ENCODE measurements at places on chromosomes 3 and 15.

DNA sequence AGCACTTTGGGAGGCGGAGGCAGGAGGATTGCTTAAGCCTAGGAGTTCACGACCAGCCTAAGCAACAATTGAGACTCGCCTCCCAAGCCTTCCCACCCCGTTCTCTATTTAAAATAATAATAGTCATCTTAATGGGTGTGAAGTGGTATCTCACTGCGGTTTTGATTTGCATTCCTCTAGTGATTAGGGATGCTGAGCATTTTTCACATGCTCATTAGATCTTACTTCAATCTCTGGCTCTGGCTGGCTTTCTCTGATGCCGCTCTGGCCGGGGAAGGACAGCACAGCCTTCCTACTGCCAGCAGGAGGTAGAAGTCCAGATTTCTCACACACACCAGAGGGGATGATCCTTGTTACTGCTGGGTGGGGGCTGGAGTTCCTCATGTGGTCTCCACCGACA, 7.4 kb upstream of the EIF4A2 start:
- DNase-seq = no peak

GRCh38 chr15:83980637-83981036, 254.9 kb upstream of the GOLGA6L4 start:
- DNase-seq = no peak

DNA sequence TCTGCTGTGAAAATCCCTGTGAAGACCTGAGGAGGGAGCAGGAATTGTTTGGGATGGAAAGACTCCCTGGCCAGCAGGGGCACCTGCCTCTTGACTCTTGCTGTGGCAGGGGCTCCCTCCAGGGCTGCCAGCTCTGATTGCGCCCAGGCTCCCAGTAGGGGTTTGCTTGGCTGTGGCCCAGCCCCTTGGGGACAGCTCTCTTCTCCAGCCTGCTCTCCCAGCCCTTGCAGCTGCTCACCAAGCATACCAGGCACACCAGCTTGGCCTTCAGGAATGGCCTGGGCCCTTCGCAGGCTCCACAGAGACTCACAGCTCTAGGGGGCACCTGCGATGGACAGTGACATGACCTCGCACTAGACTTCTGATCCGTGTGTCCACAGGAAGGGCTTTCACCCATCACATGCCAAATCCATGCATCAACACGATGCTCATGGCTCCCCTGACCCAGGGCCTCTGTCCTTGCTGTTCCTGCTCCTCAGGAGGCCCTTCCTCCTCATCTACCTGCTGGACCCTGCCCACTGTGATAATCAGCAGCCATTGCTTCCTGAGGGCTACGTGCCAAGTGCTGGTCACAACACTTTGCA, 61.8 kb downstream of the SCN5A start:
- no peak for DNase-seq

- DNase-seq = no peak
These were observed 907.4 kb downstream of the NTRK3 start for GRCh38 chr15:87349181-87349580.

- peak; percentile 5 for DNase-seq
These were observed at the start of gene DZIP1L for GRCh38 chr3:138114988-138115971. Gene DZIP1L, minus strand, starts transcription at chr3:138115608. Its CDS starts 11,637 bp downstream, at chr3:138103971.

- no peak for DNase-seq
These were observed 33.4 kb downstream of the PRKCD start for GRCh38 chr3:53194210-53195065.

GRCh38 chr15:75350601-75351361, 3.9 kb downstream of the NEIL1 start:
- peak; percentile 49 for DNase-seq

DNA sequence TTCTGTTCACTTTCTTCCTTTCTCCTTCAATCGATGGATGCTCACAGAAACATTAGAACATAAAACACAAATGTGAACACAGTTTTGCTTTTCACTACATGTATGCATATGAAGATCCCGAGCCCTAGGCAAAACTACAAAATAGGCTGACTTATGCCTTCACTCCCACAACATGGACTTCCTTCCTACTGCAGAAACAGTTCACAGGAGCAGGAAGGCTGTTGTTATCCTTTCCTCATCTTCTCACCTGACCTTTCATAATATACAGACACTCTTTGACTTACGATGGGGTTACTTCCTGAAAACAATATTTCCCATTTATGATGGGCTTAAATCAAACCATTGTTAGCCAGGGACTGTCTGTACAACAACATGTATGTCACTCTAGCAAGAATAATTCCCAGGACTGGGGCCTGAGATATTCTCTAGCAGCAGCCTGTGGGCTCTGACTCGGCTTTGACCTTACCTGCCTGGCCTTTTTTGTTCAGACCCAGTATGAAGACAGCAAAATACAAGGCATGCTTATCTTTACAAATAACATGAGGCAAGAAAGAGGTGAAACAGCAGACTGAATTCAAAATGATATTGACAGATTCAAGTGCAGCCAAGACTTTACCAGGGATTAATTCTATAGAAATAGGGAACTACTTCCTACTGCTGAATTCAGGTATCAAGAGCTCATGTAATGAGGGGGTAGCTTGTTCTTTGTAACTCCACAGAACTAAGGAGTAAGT, 51.8 kb upstream of the PLXND1 start:
- no peak for DNase-seq

GRCh38 chr3:15052335-15053242, 12.5 kb downstream of the MRPS25 start:
- DNase-seq = no peak

DNA sequence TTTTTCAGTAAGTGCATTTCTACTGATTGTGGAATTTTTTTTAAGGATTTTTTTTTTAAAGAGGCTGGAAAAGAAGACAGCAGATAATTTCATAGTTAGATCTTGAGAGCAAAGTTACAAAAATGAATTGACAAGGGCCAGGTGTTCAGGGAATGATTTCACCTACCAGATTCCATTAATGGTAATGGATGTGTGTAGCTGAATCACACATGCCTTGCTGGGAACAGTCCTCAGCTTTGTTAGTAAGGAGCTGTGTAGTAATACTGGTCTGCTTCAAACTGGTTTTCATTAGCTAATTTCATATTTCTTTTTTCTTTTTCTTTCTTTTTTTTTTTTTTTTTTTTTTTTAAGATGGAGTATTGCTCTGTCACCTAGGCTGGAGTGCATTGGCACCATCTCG, 16.0 kb downstream of the NR1D2 start:
- DNase-seq = no peak

DNA sequence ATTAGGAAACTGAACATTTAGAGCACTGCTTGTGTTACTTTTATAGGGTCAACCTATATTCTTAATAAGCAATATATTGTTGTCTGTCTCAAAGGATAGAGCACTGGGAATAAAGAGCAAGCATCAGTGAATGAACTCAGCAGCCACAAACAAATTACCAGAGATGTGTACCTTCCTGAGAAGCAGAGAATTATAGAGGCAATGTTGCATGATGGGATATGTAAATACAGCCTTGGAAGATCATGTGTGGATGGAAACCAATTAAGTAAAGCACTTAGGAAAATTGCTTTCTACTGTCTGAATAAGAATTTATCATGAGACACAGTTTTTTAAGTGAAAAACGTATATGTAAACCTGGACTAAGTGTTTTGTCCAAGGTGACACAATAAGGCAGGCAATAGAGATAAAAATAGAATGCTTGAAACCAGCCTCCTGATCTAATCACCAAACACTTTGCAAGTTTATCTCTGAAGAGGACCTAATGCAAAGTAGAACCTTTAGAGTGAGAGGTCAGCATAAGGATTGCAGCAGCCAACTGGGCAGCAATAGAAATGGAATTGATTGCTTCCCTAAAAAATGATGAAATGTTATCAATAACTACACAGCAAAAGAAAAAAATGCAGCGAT, 848.0 kb downstream of the TUSC7 start:
- no peak for DNase-seq

DNA sequence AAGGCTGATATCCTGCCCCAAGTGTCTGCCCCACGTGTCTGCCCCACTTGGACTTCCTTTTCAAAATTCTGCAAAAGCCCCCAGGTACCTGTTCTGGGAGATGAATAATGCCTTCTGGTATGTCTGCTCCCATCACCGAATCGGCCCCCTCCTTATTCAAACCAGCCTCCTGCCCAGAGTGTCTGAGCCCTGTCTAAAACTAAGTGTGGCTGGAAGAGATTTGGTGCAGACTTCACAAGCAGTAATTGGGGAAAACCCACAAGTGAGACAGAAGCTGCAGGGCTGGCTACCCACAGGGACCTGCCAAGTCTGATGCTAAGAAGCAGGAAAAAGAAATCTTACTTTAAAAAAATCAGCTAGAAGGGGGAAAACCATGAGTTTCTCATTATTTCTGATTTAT, 85.1 kb downstream of the DUT start:
- no peak for DNase-seq

GRCh38 chr15:75533945-75534344, 45.2 kb downstream of the PTPN9 start:
- DNase-seq = no peak

DNA sequence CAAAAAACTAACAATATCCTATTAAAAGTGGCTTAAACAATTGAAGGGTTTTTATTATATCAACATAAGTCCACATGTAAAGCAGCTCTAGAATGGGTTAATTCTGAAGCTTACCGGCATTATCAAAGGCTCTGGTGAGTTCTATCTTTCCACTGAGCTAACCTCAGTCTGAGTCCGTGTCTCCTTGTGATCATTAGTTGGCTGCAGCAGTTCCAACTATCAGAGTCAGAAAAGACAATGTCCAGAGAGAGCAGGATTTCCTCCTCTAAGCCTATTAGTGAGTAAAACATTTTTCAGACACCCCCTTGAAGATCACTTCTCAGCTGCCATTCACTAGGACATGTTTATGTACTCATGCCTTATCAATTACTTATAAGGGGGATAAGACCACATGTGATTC, 49.9 kb downstream of the DHX36 start:
- DNase-seq = no peak

GRCh38 chr3:126205717-126206655, 25.6 kb upstream of the ALDH1L1 start:
- DNase-seq = no peak

- DNase-seq = no peak
These were observed 45.8 kb downstream of the CHP1 start for GRCh38 chr15:41276831-41277230.

GRCh38 chr15:41970456-41970855, 1.9 kb downstream of the EHD4 start:
- no peak for DNase-seq

DNA sequence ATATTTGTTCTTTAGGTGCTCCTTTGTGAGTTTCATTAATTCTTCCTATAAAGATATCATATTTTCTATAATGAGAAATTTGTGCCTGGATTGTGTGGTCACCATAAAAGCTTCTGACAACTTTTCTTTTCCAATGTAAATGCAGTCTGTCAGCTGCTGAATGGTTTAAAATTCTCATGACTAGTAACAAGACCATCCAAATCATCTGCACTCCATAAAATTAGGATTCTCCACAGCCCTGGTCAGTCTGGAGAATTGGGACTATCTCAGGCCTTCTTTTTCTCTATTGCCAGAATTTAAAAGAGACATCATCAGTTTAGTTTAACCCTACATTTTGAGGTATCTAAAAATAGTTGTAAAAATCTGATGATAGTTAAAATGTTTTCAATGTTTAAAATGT, 180.9 kb downstream of the DTWD1 start:
- no peak for DNase-seq

- DNase-seq = no peak
These were observed 13.3 kb upstream of the CD200 start for GRCh38 chr3:112319516-112320276.

DNA sequence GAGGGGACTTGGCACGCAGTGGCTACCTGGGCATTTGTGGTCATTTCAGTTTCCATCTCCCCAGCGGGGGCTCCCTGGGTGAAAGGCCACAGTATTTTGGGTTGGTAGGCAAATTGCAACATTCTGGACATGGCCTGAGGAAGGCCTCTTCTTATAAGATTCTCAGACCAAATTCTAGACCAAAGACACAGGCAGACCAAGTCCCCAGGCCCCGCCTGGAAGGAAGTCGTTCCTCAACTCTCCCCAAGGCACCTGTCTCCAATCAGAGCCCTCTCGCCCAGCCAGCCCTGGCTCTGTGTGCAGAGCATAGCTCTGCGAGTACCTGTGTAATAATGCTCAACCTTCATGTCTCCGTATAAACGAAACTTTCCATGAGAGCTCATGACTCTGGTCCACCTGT, 53.1 kb downstream of the GRIP2 start:
- DNase-seq = no peak

DNA sequence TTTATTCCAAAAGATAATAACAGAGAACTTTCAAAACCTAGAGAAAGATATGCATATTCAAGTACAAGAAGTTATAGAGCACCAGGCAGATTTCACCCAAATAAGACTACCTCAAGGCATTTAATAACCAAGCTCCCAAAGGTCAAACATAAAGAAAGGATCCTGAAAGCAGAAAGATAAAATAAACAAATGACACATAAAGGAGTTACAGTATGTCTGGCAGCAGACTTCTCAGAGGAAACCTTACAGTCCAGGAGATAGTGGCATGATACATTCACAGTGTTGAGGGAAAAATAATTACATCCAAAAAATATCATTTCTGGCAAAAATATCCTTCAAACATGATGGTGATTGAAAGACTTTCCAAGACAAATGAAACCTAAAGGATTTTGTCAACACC, 185.8 kb upstream of the POU1F1 start:
- no peak for DNase-seq

- DNase-seq = no peak
These were observed 17.5 kb downstream of the TGM5 start for GRCh38 chr15:43249236-43249635.

- no peak for DNase-seq
These were observed 5.1 kb downstream of the CXCR6 start for GRCh38 chr3:45948311-45948781.

- DNase-seq = no peak
These were observed 16.8 kb downstream of the CIDEC start for GRCh38 chr3:9863058-9863772.

- no peak for DNase-seq
These were observed 72.0 kb downstream of the FAM43A start for GRCh38 chr3:194757647-194758061.

DNA sequence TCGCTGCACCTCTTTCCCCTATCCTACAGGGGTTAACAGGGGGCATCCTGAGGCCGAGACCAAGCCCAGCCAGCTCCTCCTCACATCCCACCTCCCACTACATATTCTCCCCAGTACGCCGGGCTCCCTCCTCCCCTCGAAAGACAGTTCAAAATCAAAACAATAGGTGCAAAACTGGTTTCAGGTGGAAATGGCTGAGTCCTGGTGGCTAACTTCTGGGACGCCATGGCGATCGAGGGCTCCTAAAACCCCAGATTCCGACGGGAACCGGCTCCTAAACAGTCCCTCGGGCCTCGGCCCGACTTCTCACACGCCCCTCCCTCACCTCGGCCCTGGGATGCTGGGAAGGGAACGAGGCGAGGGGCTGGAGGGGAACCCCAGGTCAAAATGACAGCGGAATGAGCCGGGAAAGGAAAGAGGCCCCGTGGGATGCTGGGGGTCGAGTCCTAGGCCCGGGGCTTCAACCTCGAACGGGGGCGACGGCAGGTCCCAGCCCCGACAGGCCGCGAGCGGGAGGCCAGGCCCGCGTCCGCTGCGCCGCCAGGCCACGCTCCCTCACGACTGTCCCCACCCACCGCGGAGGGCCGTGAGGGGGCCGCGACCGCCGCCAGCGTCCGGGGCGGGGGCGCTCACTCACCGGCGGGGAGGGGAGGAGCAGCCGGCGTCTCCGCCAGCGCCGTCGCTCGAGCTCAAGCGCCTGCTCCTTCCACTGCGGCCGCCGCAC, 492 bp downstream of the TMCC1 start:
- DNase-seq = peak; percentile 88

- DNase-seq = no peak
These were observed 10.4 kb downstream of the SLC28A1 start for GRCh38 chr15:84894736-84895425.

- DNase-seq = no peak
These were observed 30.0 kb upstream of the CACNA1D start for GRCh38 chr3:53464424-53464823.

GRCh38 chr3:127961963-127962362, 46.9 kb downstream of the KBTBD12 start:
- no peak for DNase-seq
